ENCODE measurements at places on chromosomes 6 and 20.

DNA sequence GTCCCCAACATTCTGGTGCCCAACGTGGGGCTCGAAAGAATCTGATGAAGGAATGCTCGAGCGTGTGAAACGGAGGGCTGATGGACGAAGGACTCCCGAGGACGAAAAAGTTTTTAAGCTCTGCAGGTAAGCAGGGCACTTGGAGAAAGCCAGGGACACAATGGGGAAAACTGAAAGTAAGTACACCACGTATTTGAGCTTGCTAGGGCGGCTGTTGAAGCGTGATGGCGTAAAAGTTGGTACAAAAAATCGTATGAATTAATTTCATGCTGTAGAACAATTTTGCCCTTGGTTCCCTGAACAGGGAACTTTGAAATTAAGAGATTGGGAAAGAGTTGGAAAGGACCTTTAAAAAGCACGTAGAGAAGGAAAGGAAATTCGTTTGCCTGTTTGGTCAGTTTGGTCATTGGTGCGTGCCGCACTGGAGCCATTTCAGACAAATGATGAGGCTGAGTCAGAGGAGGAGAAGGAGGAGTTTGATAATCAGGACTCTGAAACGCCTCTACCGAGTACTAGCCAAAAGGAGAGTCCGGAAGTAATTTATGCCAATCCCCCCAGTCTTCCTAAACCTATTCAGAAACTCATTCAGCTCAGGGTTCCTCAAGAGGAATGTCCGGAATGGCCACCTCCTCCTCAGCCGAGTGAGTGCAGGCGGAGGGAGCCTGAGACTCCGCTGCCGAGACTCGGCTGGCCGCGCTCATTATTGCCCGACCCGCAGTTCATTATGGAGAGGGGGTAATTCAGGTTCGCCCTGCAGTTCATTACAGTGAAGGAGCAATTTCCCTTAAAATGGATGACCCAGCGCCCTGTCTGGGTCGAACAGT, 59.2 kb upstream of the PRSS16 start:
- peak overlapping the region; percentile 91 for H3K4me3 ChIP-seq
- peaks cover 12% of the 10 kb centered on the region for H3K4me1 ChIP-seq
- H3K27me3 ChIP-seq, result no peaks in the 10 kb centered on the region

- H3K4me1 ChIP-seq, result peaks cover 9% of the 10 kb centered on the region
- peak; percentile 47 for DNase-seq
- H3K4me3 ChIP-seq, result peak overlapping the region; percentile 88
- no peaks in the 10 kb centered on the region for H3K36me3 ChIP-seq
- H3K27me3 ChIP-seq, result peaks cover 86% of the 10 kb centered on the region
Measured at GRCh38 chr6:149923327-149923986, 536 bp upstream of the RAET1G start.

- H3K36me3 ChIP-seq, result peaks cover 3% of the 10 kb centered on the region
- no peak for DNase-seq
- H3K4me3 ChIP-seq, result peak overlapping the region; percentile 23
- no peaks in the 10 kb centered on the region for H3K27me3 ChIP-seq
- H3K27ac ChIP-seq, result peak overlapping the region; percentile 54
Measured at GRCh38 chr20:19451923-19452295, 239.5 kb downstream of the SLC24A3 start.

GRCh38 chr6:104126315-104127005, 733.3 kb downstream of the HACE1 start:
- H3K36me3 ChIP-seq, result no peaks in the 10 kb centered on the region
- no peak overlapping the region for H3K4me3 ChIP-seq
- no peaks in the 10 kb centered on the region for H3K4me1 ChIP-seq
- H3K27me3 ChIP-seq, result no peaks in the 10 kb centered on the region
- H3K27ac ChIP-seq, result no peak overlapping the region

- H3K27me3 ChIP-seq, result no peaks in the 10 kb centered on the region
- peaks cover 18% of the 10 kb centered on the region for H3K36me3 ChIP-seq
- peak overlapping the region; percentile 83 for H3K27ac ChIP-seq
- DNase-seq, result no peak
- H3K4me1 ChIP-seq, result peaks cover 8% of the 10 kb centered on the region
- peak overlapping the region; percentile 91 for H3K4me3 ChIP-seq
Measured at GRCh38 chr20:33490934-33491656, 1.2 kb downstream of the CBFA2T2 start.

DNA sequence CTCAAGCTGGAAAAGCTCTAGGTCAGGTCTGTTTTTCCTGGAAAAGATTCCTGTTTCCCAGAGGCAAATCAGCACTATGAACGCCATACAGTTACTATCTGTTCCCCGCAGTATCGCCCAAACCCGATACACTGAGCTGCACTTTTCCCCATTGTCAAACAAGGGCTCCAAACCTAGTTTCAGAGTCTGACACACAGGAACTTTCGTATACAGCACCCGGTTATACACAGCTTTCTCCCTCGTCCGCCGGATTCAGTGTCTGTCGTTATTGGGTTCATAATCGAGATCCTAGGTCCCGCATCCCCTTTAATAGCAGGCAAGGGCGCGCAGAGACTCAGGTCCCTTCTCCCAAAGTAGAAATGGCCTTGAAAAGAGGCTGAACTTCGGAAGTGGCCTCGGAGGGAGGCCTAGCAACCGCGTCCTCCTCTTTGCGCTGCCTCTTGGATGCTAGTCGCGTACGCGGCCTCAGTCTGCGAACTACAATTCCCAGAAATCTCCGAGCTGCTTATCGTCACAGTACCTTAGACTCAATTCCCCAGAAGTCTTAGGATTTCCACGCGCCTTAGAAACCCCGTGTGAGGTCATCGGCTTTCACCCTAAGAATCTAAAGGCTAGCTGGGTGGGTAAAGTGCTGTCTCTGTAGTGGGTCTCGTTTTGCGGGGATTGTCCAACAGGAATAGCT, 34.2 kb downstream of the ZNF391 start:
- no peaks in the 10 kb centered on the region for H3K4me1 ChIP-seq
- no peak for DNase-seq
- H3K36me3 ChIP-seq, result no peaks in the 10 kb centered on the region
- peaks cover 6% of the 10 kb centered on the region for H3K27me3 ChIP-seq

GRCh38 chr6:91447081-91447480, 860.2 kb upstream of the MAP3K7 start:
- DNase-seq, result no peak
- no peaks in the 10 kb centered on the region for H3K4me1 ChIP-seq
- H3K4me3 ChIP-seq, result no peak overlapping the region
- H3K27ac ChIP-seq, result no peak overlapping the region
- H3K27me3 ChIP-seq, result peaks cover 4% of the 10 kb centered on the region

GRCh38 chr6:52454556-52454955, 34.4 kb downstream of the EFHC1 start:
- DNase-seq, result no peak
- H3K27ac ChIP-seq, result peak overlapping the region; percentile 36
- H3K4me1 ChIP-seq, result peaks cover 5% of the 10 kb centered on the region

GRCh38 chr6:150981095-150981494, 115.6 kb downstream of the MTHFD1L start:
- DNase-seq, result no peak
- H3K4me1 ChIP-seq, result peaks cover 16% of the 10 kb centered on the region
- no peaks in the 10 kb centered on the region for H3K27me3 ChIP-seq
- H3K4me3 ChIP-seq, result no peak overlapping the region
- H3K27ac ChIP-seq, result no peak overlapping the region
